ENCODE measurements at places on chromosomes 1 and 21.

- DNase-seq, result no peak
Observed at GRCh38 chr1:225914947-225915346, 9.1 kb downstream of the PYCR2 start.

GRCh38 chr1:69377507-69377906 is 190.2 kb upstream of the LRRC7 start:
- DNase-seq, result no peak

DNA sequence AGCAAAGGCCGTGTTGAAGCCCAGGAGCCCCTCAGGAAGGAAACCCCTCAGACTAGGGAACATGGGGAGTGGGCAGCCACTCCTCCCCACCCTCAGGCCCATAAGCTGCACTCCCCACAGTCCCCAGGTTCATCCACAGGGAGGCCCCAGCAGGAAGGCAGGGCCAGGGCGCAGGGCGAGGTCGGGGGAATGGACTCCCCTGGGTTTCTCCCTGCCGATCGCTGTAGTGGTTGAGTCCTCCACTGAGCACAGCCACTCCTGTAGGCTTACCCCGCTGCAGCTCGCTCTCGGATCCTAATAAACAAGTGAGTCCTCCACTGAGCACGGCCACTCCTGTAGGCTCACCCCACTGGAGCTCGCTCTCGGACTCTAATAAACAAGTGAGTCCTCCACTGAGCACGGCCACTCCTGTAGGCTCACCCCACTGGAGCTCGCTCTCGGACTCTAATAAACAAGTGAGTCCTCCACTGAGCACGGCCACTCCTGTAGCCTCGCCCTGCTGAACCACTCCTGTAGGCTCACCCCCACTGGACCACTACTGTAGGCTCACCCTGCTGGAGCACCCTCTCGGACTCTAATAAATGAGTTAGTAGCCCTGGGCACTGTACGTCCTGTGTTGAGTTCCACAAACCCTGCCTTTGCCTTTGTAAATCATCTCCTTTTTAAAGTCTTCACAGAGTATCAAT is 16.2 kb upstream of the COL18A1 start:
- DNase-seq, result no peak

GRCh38 chr1:112061056-112061455 is 71.6 kb upstream of the KCND3 start:
- DNase-seq, result no peak

All from NCI-H2081 treated with DMSO at 0.1 percent for 48 hours (cell line).